Kidney glomerular epithelial cell (primary cell): ENCODE measurements at places on chromosomes 12 and 14.

DNA sequence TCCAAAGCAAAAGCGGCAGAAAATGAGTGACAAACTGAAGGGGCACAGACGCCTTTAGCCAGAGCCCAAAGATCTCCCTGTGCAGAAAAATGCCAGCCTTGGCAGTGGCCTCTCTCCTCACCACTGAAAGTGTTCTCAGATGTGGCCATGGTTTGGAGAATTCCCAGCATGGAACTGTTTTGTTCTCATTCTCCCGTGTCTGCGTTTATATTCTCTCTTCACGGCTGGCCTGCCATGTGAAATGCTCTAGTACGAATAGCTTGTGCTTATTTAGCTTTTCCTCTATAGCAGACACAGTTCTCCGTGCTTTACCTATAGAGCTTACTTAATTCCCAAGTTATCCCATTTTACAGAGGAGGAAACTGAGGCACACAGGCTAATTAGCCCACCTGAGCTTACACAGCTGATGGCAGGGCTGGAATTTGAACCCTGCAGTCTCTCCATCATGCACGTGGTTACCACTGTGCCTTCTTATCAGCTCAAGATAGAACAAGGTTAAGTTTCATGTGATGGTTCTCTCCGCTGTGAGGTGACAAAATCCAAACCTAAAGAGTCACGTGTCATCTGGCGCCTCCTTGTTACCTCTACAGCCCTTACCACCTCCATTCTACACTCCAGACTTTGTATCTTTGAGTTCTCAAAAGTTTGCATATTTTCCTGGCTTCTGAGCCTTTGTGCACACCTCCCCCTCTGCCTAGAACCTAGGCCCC, 141.6 kb downstream of the GCH1 start:
- DNase-seq: no peak

DNA sequence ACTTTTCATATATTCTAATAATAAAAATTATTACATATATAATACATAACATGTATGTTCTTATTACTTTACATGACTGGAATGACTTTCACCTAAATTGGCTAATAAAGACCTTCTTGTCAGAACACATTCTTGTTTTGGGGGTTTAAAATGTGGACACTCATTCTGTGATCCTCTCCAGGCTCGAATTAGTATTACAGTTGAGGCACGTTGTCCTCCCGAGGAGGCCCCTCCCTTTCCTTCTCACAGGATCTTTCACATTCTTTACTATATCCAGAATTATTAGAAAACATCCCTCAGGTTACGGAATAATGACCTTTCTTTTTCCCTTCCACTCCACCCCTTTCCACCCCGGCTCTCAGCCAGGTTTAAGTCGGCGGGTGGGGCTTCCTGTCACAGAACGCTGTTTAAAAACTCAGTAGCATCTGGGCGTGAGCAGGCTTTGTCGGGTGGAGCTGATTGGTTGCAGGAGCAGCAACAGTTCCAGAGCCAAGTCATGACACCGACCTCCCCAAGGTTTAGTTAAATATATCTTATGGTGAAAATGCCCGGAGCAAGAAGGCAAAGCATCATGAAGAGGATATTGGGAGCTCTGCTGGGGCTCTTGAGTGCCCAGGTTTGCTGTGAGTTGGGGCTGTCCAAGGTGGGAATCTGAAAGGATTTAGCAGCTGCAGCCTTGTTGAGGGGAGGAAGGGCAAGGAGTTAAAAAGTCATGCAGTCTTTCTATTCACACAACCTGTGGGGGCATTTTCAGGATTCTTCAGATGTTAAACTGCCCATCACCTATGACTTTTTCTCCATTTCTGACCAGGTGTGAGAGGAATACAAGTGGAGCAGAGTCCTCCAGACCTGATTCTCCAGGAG, 396.7 kb upstream of the OR4E1 start:
- no peak for DNase-seq

DNA sequence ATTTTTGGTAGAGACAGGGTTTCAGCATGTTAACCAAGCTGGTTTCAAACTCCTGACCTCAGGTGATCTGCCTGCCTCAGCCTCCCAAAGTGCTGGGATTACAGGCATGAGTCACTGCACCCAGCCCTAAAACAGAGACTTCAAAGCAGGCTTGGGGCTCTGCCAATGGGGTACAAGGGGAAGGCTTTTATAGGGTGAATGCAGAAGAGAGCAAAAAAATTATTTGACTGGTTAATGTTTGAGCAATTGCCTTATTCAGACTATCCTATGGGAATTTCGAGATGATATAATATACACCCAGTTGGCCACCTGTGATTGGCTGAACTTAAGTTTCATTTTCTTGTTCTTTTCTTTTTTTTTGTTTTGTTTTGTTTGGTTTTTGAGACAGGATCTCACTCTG, 31.5 kb upstream of the ACTN1 start:
- DNase-seq: no peak

- no peak for DNase-seq
Measured at GRCh38 chr14:68244262-68244980, 424.8 kb downstream of the RAD51B start.

DNA sequence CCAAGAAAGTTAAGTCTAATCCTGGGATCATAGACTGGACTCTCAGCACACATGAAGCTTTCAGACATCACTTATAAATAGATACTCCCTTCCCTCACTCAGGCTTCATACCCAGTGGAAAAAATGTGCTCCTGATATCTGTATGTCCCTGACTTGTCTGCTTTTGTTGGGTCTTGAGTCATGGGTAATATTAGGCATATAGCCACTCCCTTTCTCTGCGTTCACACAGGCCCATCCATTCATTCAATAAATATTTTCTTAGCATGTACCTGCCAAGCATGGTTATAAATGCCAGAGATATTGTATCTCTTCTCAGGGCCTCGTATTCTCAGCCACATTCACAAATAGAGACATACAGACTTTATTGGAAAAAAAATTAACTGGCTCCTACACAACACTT, 43.5 kb downstream of the COX16 start:
- DNase-seq: no peak

GRCh38 chr12:103546959-103547358, 40.1 kb upstream of the STAB2 start:
- no peak for DNase-seq

DNA sequence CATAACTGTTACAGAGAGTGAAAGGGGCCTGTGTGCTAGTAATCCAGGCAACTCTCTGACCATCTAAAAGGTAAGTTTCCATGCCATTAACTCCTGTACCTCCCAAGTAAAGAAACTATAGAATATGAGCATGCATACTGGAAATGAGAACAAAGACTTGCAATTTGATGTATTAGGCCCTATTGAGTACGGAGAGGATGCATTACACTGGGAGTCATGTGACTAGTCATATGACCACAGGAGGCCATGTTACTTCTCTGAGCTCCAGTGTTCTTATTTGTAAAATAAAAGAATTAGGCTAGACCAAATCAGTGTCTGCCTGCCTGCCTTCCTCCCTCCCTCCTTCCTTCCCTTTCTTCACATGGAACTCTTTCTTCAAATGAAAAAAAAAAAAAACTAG, 440.1 kb upstream of the CCDC196 start:
- no peak for DNase-seq

GRCh38 chr12:28693565-28694219, 455.4 kb upstream of the FAR2 start:
- DNase-seq: no peak

DNA sequence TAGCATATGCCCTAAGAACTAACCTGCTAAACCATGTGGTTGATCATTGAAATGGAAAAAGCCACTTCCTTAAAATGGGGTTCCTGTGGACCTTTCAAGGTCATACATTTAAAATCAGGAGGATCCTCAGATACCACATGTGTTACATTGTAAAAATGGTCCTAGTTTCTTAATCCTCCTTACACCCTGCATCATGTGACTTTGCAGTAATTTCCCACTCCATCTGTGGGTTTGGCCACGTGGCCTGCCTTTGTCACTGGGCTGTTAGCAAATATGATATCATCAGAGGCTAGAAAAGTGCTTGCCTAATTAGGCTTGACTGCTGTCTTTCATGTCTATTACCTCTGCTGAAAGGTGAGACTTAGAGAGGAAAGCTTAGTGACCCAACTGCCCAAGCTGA, 70.7 kb downstream of the CMKLR1 start:
- DNase-seq: no peak

- no peak for DNase-seq
Measured at GRCh38 chr14:95140060-95140858, 17.1 kb downstream of the DICER1 start.

GRCh38 chr14:91470216-91470615, 39.9 kb downstream of the PPP4R3A start:
- no peak for DNase-seq

GRCh38 chr14:59482541-59483331, 1.5 kb downstream of the L3HYPDH start:
- DNase-seq: peak; percentile 96

DNA sequence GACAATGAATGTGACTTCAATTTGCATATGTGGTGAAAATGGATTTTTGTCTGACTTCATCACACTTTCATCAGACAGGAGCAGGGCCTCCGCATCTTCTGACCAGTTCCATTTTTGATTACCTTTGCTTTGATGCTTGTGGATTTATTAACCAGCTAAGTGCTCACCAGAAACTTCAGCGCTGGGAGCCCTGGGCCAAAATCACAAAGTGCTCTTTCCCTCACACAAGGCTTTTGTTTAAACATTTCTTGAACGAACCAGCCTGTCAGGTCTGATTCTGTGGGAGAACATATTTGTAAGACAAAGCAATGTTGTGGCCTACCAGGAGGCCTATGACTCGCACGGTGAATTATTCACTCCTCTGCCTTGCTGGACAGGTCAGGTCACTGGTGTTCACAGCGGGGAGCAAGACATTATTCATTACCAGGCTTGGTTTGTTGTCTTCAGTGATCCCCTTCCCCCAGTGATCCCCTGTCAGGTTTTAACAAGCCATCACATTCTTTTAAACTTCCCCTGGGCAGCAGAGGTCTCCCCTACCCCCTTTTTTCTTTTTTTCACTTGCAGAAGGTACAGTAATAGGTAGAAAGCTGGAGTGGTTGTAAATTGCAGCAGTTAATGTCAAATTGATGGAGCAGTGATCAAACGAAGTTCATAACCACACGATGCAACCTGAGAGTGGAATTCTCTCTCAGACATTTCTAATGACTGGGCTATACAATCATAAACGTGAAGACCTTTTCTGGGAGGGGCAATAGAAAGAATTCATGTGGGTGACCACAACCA, 167.5 kb upstream of the PRICKLE1 start:
- peak; percentile 100 for DNase-seq

DNA sequence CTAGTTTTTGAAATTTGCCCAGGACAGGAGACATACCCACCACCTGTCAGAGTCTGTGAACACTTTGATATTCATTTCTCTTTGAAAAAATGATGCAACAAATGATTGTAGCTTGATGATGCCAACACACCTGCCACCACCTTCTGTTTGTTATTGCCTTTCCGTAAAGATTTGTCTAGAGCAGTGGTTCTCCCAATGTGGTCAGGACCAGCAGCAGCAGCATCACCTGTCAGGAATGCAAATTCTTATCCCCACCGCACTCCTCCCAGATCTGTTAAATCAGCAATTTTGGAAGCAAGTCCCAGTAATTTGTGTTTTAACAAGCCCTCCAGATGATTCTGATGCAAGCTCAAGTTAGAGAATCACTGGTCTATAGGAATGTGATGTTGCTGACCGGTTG, 9.9 kb downstream of the CCDC175 start:
- no peak for DNase-seq

GRCh38 chr12:116241157-116241759, 36.2 kb downstream of the MED13L start:
- no peak for DNase-seq

DNA sequence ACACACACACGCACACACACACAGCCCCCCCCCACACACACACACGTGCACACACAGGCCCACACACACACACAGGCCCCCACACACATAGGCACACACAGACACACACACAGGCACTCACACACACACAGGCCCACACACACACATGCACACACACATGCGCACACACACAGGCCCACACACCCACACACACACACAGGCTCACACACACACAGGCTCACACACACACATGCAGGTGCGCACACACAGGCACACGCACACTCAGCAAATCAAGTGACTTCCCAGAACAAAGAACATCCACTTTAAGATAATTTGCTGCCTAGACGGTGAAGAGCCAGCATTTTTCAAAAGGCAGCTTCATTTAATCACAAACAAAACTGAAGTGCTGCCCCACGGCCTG, 78.5 kb upstream of the FBRSL1 start:
- no peak for DNase-seq

DNA sequence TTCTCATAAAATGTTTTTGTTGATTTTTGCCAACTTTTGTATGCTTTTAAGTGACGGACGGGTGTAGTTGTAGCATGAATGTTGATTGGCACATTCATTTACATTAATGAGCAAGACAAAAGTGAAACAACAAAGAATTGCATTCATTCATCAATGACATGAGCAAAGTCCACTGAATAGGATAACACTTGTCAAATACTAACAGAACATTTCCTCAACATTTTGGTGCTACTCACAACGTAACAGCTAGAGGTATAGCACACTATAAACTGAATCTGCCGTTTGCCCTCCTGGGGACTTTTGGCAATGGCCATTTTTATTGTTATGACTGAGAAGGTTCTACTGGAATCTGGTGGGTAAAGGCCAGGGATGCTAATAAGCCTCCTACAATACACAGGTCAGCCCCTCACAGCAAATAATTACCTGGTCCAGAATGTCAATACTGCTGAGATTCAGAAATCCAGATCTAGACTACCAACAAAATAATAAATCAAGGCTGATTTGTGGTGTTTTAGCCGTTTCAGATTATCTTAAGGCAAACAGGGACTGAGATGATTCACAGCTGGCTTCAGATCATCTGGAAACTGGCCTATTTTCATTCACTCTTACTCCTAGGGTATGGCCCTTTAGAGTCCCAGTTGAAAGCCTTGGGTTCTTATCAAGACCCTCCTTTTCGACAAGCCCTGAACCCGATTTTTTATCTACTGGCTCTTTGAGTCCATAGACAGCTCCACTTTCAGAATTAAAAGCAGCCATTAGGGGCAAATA, 22.5 kb upstream of the CDKN3 start:
- DNase-seq: no peak

- DNase-seq: peak; percentile 51
Measured at GRCh38 chr12:117261247-117261646, 71.0 kb upstream of the FBXO21 start.

DNA sequence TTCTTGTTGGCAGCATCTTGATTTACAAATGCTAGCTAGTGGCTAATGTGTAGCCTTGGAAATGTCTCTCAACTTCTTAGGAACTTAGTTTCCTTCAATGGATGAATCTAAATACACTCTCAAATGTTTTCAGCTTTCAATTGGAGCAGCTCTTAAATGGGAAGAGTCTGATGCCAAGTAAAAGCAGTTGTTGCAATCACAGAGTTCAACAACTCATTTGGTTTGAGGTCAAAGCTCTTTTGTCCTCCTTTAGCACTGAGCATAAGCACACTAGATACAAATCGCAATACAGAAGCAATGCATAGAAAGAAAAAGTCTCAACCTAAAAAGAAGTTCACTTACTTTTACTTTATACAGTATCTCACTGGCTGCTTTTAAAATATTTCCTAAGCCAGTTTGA, 986.1 kb upstream of the FLRT2 start:
- DNase-seq: no peak

- no peak for DNase-seq
Measured at GRCh38 chr14:21921453-21921852, 247.8 kb upstream of the OR4E1 start.
